ENCODE measurements at places on chromosomes 3 and 15. TPM values are rescaled to one million over a fixed set of nuclear protein-coding genes. Genes with fewer than 3 reads are reported as not detected.

- no peak for DNase-seq
These were observed 43.1 kb downstream of the AMOTL2 start for GRCh38 chr3:134330883-134331810.

GRCh38 chr3:176587089-176587488, 610.2 kb downstream of the TBL1XR1 start:
- DNase-seq, result no peak

Gene CDCP1
- 0.57 TPM for total RNA-seq

Gene MAP6D1
- 2.3 TPM for total RNA-seq

DNA sequence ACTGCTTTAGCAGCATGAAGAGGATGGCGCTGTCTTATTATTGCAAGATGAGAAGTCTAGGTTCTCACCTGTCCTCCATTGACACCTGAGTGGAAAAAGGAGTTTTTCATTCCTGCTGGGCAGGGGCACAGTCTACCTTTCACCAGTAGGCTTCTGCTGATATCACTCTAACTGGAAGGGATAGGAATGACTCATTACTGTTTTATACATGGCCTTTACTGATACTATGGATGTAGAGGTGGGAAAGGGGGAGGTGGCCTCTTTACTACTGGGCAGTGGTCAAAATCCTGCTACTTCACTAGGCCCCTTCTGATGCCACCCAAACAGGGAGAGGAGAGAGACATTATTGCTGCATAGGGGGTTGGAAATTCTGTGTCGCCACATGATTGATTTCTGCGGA, 97.8 kb downstream of the BBX start:
- DNase-seq, result no peak

DNA sequence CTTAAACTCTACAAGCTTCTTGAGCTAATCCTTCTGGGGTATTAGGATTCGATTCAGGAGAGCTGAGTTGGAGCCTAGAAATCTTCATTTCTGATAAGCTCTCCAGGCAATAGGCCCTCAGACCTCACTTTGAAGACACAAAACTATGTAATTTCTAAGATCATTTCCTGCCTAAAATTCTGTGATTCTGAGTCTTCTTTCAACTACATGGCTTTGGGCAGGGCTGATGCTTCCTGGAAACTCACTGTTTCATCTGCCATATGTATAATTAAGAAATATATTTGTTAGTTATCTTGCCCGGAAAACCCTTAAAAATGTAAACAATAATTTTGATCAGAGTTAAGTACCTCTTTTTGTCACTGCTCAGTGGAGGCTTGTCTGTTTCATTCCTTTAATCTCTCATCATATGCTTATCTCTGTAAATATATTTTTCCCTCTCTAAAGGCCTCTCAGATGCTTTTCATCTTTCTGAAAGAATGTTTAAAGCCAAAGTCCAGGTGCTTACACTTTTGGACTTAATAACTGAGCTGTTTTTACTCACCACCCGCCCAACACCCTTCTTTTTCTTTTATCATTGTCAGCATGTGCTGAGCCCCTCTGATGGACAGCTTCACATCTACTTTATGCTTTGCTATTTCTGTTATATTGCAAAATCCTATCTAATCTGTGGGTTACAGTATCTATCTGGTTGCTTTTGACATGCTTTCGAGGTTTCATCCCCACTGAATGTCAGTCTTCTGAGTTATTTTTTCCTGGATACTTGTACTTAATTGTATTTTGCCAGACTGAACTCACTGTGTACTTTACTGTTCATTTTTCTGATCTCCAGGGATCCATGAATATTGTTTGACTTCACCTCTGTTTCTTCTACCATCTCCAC, 38.2 kb downstream of the FILIP1L start:
- DNase-seq, result no peak

- no peak for DNase-seq
These were observed 74.6 kb upstream of the ARL6 start for GRCh38 chr3:97689962-97690361.

Data from cardiac septum (tissue), 1 donor.